KBM-7 (cell line): ENCODE measurements at places on chromosomes 2 and 18.

- DNase-seq: no peak
These were observed 284.5 kb downstream of the GBX2 start for GRCh38 chr2:235883675-235884074.

- no peak for DNase-seq
These were observed 621.3 kb upstream of the LRATD1 start for GRCh38 chr2:14011190-14011589.

DNA sequence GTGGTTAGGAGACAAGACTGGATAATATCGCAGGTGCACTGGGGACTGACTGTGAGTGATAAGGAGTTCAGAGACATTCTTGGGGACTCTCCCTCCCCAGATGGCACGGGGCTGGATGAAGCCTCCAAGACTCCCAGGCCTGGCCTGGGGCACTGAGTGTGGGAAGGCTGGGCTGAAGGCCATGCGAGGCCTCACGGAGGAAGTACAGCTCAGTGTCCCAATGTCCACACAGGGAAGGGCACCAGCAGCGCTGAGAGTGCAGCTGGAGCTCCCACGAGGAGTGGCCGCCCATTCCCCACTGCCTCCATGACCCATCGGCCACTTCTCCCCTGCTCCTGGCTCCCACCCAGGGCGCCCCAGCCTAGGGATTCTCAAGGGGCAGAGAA is 6.5 kb downstream of the MFSD2B start:
- no peak for DNase-seq

GRCh38 chr2:69926849-69927515 is 12.1 kb downstream of the MXD1 start:
- no peak for DNase-seq

- DNase-seq: no peak
These were observed 26.8 kb downstream of the PLEK start for GRCh38 chr2:68391869-68392268.

DNA sequence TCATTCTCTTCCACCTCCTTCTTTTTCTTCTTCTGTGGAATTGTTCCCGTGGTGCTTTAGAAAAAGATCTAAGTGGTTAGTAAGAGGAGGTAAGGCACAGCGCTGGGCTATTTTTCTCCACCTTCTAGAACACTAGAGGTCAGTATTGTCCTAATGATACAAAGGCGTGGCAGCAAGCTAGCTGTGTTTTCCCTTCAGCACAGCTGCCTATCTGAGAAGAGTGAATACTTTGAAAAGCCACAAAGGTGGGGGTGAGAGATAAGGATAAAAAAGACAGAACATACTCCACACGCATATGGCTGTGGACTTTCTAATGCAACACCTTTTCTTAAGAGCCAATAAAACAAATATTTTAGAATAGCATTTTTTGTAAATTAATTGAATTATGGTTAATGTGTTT is 2.1 kb downstream of the CNTNAP5 start:
- DNase-seq: peak; percentile 78

DNA sequence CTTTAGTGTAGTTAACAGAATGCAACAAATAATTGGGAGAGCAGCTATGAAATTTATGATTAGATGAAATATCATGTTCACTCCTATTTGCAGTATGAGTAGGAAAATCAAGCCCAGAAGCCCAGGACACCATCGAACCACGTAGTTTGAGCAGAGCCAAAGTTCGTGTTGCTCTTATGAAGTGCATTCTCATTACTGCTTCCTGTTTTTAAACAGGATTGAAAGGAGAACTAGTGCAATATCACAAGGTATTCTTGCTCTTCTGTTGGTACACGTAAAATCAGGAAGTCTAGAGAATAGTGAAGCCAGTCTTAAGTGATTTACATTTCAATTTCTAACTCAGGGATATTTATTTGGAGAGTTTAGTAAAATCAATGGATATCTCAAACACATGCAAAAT is 21.1 kb downstream of the ARHGAP15 start:
- DNase-seq: peak; percentile 75

DNA sequence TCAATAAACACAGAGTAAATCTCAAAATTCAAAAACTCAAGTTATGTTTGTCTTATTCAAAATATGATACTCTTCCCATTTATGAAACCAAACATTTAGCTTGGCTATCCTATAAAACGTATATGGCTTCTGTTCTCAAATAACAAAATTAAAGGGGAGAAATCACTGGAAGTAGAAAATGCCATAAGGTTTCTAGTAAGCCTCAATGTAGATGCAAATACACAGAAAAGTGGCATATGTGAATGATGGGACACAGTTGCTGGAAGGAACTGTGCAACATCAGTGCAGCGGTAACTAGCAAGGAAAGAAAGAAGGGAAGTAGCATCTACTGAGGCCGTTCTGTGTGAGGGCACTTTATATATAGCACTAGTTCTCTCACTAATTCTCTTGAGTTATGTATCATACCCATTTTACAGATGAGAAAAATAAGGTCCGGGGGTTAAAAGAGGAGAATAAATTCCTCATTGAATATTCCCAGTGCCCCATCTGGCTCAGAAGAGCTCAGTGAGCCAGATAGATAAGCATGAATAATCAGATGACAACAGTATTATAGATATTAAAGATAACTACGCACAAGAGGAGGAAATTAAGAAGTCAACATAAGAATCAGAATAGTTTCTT is 27.2 kb downstream of the NBAS start:
- no peak for DNase-seq

DNA sequence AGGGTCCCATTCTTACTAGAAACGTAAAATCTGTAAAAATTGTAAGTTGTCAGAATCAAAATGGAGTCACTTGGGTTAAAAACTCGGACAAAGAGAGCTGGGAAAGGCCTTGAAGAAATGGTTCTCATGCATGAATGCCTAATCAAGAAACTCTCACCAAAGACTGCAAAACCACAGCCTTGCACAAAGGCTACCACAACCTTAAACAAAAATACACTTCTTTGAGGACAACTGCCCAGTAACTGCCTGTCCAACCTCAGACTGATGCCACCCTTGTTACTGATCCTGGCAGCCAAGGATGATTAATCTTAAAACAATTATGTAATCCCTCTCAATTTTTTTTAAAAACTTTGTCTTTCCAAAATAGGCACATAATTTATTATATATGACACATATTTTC is 299.3 kb downstream of the CCDC85A start:
- DNase-seq: no peak

DNA sequence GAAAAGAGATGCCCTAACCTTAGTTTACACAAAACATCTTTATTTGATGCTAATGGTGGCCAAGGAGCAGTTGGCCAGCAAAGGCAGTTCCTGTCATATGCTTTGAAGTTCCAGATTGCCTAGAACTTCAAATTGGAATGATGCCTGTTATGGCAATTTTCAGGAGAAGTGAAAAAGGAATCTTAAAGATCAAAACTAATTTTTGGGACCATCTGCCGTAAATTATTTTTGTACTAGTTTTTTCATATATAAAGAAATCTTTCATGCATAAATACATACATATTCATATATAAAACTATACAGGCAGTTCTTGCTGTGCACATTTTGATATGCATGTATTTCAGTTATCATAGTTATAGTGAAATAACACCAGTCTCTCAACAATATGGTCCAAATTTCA is 1185.6 kb upstream of the FAM98A start:
- no peak for DNase-seq

- no peak for DNase-seq
These were observed 416.6 kb downstream of the RAD51AP2 start for GRCh38 chr2:17101596-17101995.

DNA sequence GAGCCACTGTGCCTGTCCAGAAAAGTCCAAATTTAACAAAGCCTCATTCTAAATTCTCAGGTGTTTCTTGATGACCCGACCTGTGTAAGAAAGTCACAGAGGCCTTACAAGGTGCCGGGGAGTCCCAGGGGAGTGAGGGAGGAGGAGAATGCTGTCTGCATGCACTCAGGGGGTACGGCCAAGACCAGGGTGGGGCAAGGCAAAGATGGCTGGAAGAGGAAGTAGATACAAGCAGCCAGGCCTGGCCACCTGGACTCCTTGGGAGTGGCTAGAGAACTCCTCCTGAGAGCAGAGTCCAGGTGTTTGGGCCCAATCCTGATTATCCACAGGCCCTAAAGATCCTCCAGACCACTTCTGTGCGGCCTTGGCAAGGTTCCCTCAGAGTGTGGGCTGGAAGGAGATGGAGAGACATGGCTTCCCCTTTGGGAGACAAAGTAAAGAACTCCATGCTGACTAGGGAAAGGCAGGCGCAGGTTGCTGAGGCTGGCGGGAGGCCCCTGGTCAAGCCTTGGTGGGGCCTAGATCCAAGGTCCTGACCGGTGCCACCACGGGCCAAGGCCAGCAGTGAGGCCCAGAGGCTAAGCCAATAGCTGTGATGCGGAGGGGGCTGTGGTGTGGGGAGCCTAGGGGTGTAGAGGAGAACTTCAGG is 74.7 kb downstream of the COPS8 start:
- DNase-seq: no peak

DNA sequence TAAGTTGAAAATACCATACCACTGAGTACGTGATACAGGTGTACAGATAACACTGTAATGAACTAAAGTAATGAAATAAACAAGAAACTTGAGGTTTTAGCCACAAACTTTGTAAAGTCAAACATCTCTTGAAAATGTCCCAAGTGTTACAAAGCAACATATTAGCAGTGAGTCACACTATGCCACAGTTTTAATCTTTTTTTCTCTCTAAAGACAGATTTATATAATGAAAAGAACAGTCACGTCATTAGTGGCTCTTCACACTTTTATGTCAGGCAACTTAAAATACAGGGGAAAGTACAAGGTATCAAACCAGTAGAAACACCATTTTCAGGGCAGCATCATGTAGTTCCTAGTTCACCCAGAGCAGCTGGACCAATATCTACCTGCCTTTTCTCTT is 42.1 kb downstream of the RAPH1 start:
- DNase-seq: no peak

- DNase-seq: no peak
These were observed 5.2 kb downstream of the ABCB6 start for GRCh38 chr2:219213486-219214071.

GRCh38 chr2:227234429-227234828 is 70.0 kb downstream of the COL4A3 start:
- no peak for DNase-seq

DNA sequence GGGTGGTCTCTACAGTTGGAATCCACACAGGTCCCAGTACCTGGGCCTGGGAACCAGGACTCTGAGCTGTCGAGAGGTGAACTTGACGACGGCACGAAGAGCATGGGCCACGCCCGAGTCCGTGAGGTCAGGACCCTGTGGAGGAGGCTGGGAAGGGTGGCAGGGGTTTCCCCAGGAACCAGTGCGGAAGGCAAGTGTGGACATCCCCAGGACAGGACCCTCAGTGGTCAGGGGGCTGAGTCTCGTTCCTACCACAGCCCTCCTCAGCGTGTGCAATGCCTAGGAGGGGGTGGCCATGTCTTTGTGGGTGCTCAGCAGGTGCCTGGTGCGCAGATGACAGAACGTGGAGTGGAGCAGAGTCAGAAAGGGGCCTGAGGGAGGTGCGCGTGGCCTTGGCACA is 335.6 kb upstream of the SALL3 start:
- no peak for DNase-seq

GRCh38 chr2:28276076-28276618 is 116.5 kb upstream of the FOSL2 start:
- no peak for DNase-seq

DNA sequence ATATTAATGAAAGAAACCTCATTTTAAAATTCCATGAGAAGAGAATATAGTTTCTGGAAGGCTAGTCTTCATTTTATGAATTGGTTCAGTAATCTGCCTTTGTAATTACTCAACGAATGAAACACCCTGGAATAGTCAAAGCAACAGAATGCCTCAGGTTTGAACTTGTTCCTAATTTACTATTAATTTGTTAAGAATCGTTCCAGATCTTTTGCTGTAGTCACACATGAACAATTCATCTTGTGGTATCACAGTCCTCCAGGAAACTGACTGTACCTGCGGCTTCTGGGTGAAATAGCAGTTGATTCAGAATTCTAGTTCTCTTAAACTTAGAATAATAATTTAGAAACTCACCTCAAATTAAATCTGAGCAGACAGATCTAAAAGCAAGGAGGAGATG is 282.7 kb upstream of the MAP2 start:
- no peak for DNase-seq

DNA sequence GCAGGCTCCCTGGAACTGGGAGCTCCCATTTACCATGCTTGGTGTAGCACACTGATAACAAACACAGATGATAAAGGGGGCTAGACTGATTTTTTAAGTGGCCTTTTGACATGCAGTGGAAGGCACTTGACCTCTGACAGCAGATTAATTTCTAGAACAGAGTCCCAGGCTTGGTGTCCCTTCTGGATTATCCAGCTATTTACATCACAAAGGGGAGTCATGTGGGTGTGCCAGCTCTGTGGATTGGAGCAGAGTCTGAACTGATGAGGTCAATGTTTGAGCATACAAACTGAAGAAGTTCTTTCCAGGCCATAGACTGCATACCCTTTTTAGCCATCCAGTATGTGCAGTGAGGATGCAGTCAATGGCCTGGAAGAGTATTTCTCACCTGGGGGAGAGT is 31.5 kb upstream of the SIX2 start:
- no peak for DNase-seq

GRCh38 chr2:74474899-74475298 is 2.4 kb upstream of the MRPL53 start:
- DNase-seq: no peak

- DNase-seq: no peak
These were observed 26.2 kb upstream of the MBOAT2 start for GRCh38 chr2:9029721-9030120.

DNA sequence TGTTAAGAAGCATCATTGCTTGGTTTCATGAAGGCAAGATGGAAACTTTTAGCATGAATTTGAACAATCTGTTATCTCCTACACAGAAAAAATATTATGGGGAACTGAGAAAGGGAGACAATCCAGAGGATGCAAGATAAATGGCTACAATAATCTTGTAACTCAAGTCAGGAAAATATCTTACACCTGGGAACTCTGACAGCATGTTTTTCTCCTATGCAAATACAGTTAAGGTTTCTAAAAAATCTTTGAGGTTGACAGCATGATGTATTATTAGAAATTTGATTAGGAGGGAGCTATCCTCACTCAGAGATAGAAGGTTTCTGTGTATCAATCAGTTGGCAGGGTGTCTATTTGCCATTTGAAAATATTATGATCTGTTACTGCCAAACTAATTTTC is 75.6 kb downstream of the GPD2 start:
- no peak for DNase-seq

DNA sequence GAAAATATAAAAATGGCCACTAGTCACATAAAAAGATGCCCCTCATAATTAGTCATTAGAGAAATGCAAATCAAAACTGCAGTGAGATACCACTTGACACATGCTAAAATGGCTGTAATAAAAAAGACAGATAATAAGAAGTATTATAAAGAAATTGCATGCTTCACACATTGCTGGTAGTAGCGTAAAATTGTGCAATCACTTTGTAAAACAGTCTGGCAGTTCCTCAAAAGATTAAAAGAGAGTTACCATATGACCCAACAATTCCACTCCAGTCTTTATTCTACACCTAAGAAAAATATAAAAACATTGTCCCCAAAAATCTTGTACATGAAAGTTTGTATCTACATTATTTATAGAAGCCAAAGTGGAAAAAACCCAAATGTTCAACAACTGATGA is 170.6 kb upstream of the FIGN start:
- DNase-seq: no peak

GRCh38 chr18:8895987-8896619 is 190.7 kb downstream of the MTCL1 start:
- DNase-seq: no peak

- DNase-seq: no peak
These were observed 916.0 kb upstream of the CELF4 start for GRCh38 chr18:38481576-38481975.
